SHP77 treated with DMSO at 0.1 percent for 48 hours (cell line): ENCODE measurements at places on chromosomes 4 and X.

GRCh38 chr4:140996766-140997165 lies 136.5 kb downstream of the RNF150 start:
- no peak for DNase-seq

- DNase-seq, result no peak
These were observed 18.4 kb downstream of the HMX1 start for GRCh38 chr4:8853249-8853648.

DNA sequence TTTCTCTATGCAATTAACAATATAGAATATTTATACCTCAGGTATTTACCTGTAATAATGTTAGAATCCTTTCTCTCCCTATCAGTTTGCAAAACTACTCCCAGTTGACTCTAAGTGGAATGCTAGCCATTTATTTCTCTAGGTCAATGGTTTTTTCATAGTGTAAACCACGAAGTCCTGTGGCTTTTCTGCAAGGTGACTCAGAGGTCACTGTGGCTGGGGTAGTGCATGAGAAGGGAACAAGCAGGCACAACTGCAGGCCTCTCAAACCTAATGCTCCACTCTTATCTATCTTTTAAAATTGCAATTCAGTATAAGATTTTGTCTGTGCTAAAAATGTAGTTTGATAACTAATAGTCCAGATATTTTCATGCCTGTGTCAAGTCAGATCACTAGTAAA lies 159.4 kb downstream of the ANTXR2 start:
- DNase-seq, result no peak

- no peak for DNase-seq
These were observed 912.1 kb upstream of the GRIA3 start for GRCh38 chrX:122272011-122272410.

GRCh38 chrX:10038585-10038984 lies 71.4 kb downstream of the CLDN34 start:
- no peak for DNase-seq

- no peak for DNase-seq
These were observed 610.6 kb upstream of the DIPK2B start for GRCh38 chrX:45811326-45811725.

GRCh38 chr4:101304916-101305315 lies 42.4 kb downstream of the PPP3CA start:
- DNase-seq, result no peak

DNA sequence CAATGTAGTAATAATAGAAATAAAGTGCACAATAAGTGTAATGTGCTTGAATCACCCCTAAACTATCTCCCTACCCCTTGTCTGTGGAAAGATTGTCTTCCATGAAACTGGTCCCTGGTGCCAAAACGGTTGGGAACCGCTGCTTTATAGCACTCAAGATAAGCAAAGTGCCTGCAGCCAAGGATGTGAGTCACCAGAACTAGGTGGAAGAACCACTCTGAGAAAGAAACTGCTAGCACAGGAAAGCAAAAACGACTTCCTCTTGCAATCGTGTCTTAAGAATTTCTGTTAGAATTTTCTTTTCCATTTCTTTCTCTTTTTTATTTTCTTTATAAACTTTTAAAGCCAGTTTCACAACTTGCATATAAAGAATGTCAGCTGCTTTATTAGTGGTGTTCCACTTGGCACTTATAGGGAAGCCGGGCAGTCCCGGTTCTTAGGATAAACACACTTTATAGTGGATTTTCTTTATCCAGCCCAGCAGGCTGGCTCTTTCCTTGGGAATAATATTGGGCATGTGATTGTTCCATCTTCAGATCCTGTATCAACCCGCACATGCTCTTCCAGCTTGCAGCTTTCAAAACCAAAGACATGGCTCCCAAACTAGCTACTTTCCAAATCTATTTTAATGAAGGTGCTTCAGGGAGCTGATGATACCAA lies 32.3 kb upstream of the CXCL8 start:
- no peak for DNase-seq

DNA sequence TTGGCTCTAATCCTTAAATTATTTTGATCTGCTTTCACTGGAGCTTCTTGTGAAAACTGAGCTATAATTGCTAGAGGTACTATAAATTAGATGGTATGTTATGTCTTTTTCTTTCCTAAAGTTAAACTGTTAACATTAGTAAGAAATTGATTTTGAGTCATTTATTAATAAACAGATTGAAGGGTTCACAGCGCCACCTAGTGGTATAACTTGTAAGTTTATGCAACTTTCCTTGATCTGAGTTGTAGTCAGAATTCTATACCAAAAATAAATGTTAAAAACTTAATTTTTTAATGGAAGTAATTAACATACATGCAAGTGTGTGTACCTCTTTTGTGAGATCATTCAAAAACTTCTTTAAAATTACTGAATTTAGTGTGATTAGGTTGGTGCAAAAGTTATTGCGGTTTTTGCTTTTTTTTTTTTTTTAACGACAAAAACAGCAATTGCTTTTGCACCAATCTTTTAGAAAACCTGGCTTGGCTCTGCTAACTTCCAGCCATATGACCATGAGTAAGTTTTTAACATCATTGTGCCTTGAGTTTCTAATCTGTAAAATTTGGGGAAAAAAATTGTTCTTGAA lies 151.5 kb downstream of the CENPC start:
- no peak for DNase-seq

DNA sequence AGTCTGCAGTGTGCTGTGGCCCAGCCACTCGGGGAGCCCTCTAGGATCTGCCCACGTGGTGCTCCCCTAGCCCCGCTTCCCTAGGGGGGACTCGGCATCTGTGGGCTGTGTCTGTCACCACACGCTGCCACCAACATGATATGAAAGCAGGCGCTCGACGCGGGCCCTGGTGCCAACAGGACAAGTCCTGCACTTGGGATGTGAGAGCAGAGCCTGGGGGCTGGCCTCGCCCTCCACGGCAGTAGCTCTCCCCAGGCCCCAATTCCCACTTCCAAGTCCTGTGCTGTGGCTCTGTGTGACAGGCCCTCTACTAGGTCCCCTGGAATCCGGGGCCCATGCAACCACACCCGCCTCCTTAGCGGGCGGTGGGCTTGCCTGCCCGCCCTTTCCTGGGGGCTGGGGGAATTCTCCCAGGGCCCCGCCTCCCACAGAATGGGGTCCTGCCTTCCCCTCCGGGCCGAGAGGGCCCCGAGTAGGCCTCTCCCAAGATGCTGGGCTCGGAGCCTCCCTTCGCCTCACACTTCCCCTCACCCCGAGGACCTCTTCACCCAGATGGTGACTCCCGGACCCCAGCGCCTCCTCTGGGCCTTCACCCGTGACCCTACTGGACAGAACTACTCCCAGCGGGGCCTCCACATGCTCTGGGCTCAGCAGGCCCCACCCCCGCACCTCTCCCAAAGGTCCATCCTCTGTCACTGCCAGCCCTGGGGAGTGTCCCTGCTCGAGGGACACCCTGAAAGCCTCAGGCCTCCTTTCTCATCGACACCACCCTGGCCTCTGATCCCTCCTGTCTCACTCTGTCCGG lies 11.2 kb downstream of the LRPAP1 start:
- no peak for DNase-seq

- no peak for DNase-seq
These were observed 821.7 kb upstream of the FTHL17 start for GRCh38 chrX:31893525-31893924.

- DNase-seq, result no peak
These were observed 119.3 kb downstream of the ZNF330 start for GRCh38 chr4:141339966-141340365.
